ENCODE measurements at places on chromosomes 2 and 18.

DNA sequence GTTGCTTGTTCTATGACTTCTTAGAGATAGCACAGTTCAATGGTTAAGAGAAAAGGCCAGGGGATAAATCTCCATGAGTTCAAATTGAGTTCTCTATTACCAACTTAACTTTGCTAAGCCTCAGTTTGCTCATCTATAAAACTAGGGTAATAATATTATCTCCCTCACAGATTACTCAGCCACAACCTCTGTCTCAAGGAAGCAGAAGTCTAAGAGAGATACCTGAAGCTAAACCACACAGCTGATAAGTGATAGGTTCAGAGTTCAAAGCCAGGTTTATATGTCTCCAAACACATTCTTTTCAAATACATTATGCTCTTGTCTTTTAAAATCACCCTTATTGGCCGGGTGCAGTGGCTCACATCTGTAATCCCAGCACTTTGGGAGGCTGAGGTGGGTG, 287.7 kb downstream of the NBAS start:
- no peak for DNase-seq

- no peak for DNase-seq
Observed at GRCh38 chr2:221085341-221085900, 486.7 kb downstream of the EPHA4 start.

DNA sequence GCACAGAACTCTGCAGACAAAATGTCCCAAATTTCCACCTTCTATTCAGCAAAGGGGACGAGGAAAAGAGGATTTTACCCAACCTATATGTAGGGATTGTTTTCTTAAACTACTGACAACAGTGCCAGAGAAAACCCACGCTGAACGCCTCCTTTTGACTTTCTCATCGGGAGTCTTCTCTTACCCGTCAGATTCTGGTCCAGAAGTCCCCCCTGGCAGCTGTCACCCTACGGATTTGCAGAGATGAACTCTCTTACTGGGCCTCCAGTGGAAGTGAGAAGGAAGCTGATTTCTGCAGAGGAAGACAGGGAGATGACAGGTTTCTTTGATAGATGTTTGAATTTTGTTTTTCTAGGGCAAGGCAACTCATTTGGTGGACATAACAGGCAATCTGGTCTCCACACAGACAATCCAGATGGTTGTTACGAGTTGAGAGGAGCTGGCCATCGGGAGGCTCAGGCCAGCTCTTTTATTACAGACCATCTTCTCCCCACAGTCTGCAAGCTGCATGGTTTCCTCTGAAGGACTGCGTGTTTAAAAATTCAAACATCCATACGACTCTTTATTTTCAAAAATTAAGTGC, 804.3 kb downstream of the RNF144A start:
- no peak for DNase-seq

- no peak for DNase-seq
Observed at GRCh38 chr18:13357289-13357688, 138.7 kb downstream of the LDLRAD4 start.

DNA sequence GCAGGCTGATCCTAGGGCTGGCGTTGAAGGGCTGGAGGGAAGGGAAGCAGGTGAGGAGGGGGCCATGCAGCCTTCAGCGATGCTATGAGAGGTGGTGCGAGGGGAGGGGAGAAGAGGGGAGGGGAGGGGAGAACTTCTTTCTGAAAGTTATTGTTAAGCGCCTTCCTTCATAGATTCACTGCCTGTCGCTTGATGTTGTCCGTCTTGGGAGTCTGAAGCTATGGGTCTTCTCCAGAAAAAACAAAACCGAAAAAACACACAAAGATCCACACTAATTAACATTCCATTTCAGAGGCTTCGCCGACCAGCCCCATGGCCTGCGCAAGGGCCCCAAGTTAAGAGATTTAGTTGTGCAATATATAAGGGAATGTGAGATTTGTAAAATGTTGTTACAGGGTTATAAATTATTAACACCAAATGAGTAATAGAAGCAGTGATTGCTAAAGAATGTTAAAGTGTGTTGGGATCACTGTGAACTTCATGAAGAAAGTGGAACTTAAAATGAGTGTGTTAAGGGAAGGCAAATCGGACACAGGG, 758 bp downstream of the CFAP221 start:
- DNase-seq = no peak

- no peak for DNase-seq
Observed at GRCh38 chr2:19677825-19678518, 223.8 kb downstream of the TTC32 start.

All from testis (tissue), 5 donors.